Stimulated activated effector memory CD8-positive, alpha-beta T cell treated with anti-CD3 and anti-CD28 coated beads, Interleukin-12 subunit alpha, Interleukin-12 subunit beta, amount 100 ng/mL, for 72 hours (primary cell): ENCODE measurements at places on chromosomes 16 and 17.
A peak's percentile ranks its signal among the peaks of the same experiment; 100 is the strongest.

DNA sequence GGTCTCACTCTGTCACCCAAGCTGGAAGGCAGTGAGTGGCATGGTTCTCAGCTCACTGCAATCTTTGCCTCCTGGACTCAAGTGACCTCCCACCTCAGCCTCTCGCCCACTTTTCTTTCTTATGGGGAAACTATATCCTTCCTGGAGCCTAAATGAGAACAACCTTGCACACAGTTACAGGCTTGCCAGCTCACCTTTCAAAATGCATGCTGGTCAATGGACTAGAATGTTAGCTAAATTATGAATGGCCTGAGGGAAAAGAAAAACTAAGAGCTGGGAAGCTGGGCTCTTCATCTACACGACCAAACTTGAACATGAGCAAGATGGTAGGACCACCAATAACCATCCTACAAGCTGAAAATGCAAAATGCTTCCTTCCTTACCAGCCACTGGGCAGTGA is 10.6 kb upstream of the LHX1 start:
- no peak for DNase-seq

- no peak for DNase-seq
Measured at GRCh38 chr16:66588981-66589713, 9.9 kb downstream of the CMTM2 start.

DNA sequence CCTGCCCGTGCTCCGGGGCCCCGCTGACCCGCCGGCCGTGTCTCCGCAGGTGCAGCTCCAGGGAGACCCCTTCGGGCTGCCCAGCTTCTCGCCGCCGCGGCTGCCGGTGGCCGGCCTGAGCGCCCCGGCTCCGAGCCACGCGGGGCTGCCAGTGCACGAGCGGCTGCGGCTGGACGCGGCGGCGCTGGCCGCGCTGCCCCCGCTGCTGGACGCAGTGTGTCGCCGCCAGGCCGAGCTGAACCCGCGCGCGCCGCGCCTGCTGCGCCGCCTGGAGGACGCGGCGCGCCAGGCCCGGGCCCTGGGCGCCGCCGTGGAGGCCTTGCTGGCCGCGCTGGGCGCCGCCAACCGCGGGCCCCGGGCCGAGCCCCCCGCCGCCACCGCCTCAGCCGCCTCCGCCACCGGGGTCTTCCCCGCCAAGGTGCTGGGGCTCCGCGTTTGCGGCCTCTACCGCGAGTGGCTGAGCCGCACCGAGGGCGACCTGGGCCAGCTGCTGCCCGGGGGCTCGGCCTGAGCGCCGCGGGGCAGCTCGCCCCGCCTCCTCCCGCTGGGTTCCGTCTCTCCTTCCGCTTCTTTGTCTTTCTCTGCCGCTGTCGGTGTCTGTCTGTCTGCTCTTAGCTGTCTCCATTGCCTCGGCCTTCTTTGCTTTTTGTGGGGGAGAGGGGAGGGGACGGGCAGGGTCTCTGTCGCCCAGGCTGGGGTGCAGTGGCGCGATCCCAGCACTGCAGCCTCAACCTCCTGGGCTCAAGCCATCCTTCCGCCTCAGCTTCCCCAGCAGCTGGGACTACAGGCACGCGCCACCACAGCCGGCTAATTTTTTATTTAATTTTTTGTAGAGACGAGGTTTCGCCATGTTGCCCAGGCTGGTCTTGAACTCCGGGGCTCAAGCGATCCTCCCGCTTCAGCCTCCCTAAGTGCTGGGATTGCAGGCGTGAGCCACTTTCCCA is 5.9 kb downstream of the CTF1 start:
- peak; percentile 70 for DNase-seq

- no peak for DNase-seq
Measured at GRCh38 chr16:2840914-2841313, 10.8 kb downstream of the ZG16B start.

- DNase-seq: no peak
Measured at GRCh38 chr17:16980813-16981731, 9.2 kb upstream of the TNFRSF13B start.
